ENCODE measurements at places on chromosomes 13 and 19. TPM values are rescaled to one million over a fixed set of nuclear protein-coding genes. Genes with fewer than 3 reads are reported as not detected.

DNA sequence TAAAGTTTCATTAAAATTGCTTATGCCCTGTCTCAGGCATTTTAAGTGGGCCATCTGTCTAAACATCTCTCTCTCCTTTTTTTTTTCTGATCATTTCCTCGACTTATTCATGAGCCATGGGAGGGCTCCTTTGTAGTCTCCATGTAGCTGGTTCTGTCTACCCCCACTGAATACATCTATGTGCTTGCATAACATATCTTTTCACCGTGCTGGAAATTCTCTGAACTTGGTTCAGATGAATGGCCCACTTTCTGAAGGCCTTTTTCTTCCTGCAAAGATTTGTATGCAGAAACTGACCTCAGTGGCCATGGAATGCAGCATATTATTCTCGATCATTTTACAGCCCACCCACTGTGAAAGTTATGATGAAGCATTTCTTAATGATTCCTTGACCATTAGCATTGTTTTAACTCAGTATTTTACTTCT is 225.3 kb downstream of the GGACT start:
- DNase-seq, result no peak

GRCh38 chr13:100106005-100106404 is 17.1 kb downstream of the PCCA start:
- no peak for DNase-seq

DNA sequence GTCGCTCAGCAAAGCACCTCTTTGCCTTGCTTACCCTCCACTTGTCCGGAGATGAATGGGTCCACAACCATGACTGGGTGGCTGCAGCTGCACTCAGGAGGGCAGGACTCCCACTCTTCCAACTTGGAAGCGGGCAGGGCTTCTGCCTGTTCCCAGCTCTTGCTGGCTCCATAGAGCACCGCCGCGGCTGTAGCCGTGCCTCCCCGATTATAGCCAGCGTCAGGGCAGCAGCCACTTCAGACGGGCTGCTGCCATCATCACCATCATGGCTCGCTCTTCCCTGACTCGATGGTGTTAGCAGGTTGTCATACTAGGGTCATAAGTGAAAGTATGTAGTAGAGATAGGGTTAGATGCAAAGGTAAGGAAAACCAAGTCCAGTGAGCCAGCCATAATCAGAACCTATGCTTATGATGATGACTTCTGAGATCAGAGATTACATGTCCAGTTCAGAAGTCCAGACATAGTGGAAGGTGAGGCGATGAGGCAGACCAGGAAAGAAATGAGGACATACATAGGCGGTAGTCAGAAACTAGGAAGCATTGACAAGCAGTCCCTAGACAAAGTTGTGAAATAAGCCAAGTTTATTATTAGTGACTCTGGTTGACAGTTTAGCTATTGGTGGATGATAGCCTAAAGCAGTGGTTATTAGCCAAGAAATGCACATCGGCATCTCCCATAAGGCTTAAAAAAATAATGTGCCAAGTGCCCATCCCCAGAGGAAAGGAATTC is 4.4 kb upstream of the INTS6 start:
- DNase-seq, result no peak

- no peak for DNase-seq
These were observed 26.3 kb downstream of the IZUMO4 start for GRCh38 chr19:2122982-2123381.

DNA sequence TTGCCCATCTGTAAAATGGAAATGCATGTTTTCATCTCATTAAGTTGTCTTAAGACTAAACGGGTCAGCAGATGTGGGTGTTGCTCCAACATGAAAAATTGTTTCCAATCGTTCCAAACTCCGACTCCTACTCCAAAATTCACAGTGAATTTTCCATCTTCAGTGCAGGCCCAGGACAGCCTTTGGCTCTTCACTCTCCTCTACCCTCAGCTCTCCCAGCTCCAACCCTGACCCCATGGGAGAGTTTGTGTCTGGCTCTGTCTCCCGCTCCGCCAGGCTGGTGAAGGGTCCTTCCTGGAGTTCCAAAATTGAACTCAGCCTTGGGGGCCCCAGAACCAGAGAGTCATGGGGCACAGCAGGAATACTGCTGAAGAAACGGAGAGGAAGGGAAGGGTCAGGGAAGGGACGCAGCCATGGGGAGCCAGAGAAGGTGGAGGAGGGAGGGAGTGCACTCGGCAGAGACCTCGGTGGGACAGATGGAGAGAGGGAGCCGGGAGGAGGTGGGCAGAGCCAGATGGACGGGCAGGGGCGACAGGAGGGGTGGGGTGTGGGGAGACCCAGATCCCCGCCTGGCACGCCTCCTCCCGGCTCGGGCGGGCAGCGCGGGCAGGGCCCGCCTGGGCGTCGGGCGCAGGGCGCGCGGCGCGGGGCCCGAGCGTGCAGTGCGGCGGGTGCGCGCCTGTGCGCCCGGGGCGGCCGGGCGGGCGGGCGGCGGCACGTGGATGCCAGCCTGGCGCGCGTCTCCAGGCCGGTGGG is 45.6 kb downstream of the CELF5 start:
- peak; percentile 93 for DNase-seq

- no peak for DNase-seq
These were observed 420.6 kb downstream of the ZNF536 start for GRCh38 chr19:30792561-30793505.

- DNase-seq, result no peak
These were observed 49.5 kb downstream of the RAP2A start for GRCh38 chr13:97483465-97483864.

ANGPTL4 gene
- 71.2 TPM for polyA plus RNA-seq

B3GNT3 gene
- not detected for polyA plus RNA-seq

ERICH6B gene
- not detected for polyA plus RNA-seq

NDUFB7 gene
- 465 TPM for polyA plus RNA-seq

CEACAM4 gene
- polyA plus RNA-seq, result not detected

DHDH gene
- 0.72 TPM for polyA plus RNA-seq

STXBP2 gene
- polyA plus RNA-seq, result 4.7 TPM

All from SK-N-SH (cell line).